B cell (primary cell): ENCODE measurements at places on chromosomes 3 and 15.

DNA sequence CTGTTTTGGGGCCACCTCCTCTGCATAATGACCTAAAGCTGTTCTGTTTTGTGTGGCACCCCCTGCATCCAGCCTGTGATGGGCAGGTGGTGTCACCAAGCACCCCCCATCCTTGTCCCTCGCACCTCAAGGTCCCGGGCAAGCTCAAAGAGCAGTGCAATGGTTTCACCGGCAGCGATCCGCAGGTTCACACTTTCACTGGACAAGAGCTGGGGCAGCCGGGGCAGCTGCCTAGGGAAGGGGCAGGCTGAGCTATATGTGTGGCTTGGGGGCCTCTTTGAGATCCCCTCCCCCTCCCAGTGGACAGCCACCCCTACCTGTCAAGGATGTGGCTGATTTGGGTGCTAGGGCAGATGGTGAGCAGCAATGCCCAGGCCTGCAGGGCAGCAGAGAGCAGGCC is 3.1 kb downstream of the IFRD2 start:
- no peak for DNase-seq

- DNase-seq: no peak
Measured at GRCh38 chr15:63939531-63940130, 105.9 kb upstream of the HERC1 start.

DNA sequence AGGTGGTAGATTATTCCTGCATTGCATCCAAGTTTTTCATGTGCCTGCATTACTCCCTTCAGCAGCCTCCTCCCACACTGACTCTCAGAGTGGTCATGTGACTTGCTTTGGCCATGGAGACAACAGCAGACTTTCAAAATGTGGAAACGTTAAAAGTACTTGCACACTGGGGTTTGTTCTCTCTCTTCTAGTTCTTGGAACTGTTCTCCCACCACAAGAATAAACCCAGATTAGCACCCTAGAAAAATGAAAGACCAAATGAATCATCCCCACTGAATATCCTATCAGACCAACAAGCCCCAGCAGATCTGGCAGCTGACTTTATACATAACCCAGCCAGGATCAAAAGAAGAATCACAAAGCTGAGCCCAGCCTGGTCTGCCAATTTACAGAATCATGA is 398.5 kb downstream of the VPS13C start:
- DNase-seq: no peak

- no peak for DNase-seq
Measured at GRCh38 chr3:34859746-34860145, 779.6 kb upstream of the ARPP21 start.
